Hippocampal formation (tissue), 2 donors: ENCODE measurements at places on chromosomes 3 and 15.

DNA sequence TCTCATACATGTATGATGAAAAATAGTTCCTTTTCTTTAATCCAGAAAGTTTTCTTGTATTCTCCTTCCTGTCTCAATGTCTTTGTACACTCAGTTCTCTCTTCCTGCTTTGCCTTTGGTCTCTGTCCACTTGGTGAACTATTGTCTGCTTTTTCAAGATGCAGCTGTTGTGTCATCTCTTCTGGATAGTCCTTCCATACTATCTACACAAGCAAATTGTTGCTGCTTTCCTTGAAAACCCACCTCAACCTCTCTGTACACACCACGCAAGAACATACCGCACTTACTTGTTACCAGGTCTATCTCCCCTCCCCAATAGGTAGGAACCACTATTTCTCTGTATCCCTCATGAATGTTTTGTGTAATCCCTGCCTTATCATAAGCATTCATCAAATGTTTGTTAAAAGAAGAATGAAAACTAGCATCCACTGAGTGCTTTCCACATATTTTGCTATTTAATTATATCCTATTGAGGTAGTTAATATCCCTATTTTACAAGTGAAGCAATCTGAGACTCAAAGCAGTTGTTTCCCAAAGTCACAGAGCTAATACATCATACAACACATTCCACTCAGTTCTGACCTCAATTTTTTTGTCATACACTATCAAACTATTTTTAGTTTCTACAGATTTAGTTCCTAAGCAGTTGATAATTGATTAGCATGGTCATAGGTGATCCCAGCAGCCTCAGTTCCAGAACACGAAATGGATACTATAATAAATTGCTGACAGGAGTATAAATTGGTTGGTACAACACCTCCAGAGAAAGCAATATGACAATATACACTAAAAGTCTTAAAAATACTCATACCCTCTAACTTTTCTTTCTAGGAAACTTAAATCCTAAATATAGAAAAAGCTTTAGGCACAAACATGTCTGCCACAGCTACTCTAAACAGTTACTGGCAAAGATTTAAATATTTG lies 19.6 kb downstream of the HACL1 start:
- DNase-seq, result no peak

DNA sequence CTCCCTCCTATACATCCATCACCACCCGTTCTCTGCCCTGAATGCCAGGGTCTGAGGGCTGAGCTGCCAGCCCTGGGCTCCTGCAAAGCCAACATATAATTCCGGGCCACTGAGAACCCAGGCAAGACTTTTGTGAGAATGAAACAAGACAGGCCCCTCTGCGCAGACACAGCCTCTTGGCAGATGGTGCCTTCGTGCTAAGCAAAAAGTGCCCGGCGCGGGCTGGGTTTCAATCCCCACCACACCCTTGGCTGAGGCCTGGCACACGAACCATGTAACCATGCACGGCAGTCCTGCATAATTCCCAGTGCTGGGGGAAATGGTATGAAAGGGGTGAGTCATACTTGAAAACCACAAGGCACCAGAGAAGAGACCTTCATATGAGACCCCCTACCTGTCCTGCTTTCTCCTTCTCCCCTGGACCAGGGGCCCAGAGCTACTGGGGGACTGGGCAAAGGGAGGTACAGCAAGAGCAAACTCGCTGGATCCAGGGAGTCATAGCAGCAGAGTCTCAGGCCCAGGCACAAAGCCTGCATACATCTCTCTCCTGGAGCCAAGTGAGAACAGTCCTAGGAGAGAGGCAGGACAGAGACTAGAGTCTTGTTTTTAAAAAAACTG lies 26.1 kb upstream of the LOXL1 start:
- DNase-seq, result no peak

- DNase-seq, result no peak
Measured at GRCh38 chr15:66940368-66940767, 125.0 kb upstream of the SMAD3 start.

GRCh38 chr3:105626739-105627138 lies 242.1 kb downstream of the CBLB start:
- DNase-seq, result no peak

GRCh38 chr3:187521546-187521945 lies 148.6 kb downstream of the SST start:
- no peak for DNase-seq

DNA sequence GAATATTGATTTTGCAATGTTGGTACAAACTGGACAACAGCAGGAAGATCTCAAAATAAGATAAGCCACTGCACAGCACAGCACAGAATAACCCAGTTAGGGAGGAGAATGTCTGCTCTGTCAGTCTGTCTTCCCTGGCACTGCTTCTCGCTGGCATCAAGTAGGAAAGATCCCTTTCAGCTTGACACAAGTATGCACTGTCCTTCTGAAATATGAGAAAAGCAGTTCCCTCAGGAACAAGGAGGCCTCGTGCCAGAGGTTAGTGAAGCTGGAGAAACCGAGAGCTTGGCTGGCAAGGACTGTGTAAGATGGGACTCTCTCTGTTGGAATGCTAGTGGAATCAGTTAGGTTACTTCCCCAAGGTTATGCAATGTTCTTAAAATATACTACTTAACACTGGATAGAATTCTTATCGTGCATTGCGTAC lies 59.1 kb downstream of the FMN1 start:
- DNase-seq, result no peak

GRCh38 chr3:170558427-170558826 lies 27.4 kb downstream of the SLC7A14 start:
- DNase-seq, result no peak

GRCh38 chr15:40928821-40929659 lies at the start of gene DLL4:
Gene DLL4 (plus strand): TSS chr15:40929340. CDS start chr15:40929669, 329 bp downstream.
- no peak for DNase-seq

DNA sequence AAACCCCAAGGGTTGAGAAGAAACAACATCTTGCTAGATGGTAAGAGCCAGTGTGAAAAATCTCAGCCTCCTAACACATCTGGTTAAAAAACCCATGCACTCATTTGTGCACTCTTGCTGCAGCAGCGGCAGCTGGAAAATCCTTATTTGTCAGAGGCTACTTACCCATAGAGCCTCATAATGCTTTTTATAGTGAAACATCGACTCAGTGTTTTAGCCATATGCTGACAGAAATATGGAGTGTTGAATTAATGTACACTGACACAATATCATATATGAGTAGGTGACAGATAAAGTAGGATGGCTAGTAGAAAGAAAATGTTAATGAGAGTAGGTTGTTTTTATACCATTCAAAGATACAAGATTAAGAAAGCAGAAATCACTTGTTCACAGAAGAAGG lies 13.0 kb downstream of the SLC9A9 start:
- DNase-seq, result no peak

GRCh38 chr3:28317438-28318022 lies 31.0 kb upstream of the ZCWPW2 start:
- DNase-seq, result no peak
